Spinal cord (tissue), 10 donors: ENCODE measurements at places on chromosomes 3 and 15. TPM values are rescaled to one million over a fixed set of nuclear protein-coding genes. Genes with fewer than 3 reads are reported as not detected.

The CLRN1 gene
- not detected for polyA plus RNA-seq

The CCRL2 gene
- 1.1 TPM for polyA plus RNA-seq

The PLOD2 gene
- polyA plus RNA-seq = 44.6 TPM

The CELSR3 gene
- 25.7 TPM for polyA plus RNA-seq

The NUTM1 gene
- polyA plus RNA-seq = 0.06 TPM

The FAIM gene
- polyA plus RNA-seq = 39.5 TPM

The CATSPER2 gene
- 7.5 TPM for polyA plus RNA-seq

The BNC1 gene
- 0.15 TPM for polyA plus RNA-seq

The SPINK8 gene
- polyA plus RNA-seq = 1.5 TPM

The SCAMP2 gene
- 64.9 TPM for polyA plus RNA-seq

The CPNE4 gene
- 22.8 TPM for polyA plus RNA-seq

The SERPINI2 gene
- 5.2 TPM for polyA plus RNA-seq

The ECT2 gene
- 17.0 TPM for polyA plus RNA-seq

The COL8A1 gene
- 3.4 TPM for polyA plus RNA-seq

The CRABP1 gene
- polyA plus RNA-seq = 326 TPM

The NR2F2 gene
- polyA plus RNA-seq = 96.9 TPM
